ENCODE measurements at places on chromosomes 7 and 10.

GRCh38 chr7:16419859-16420258, 1.5 kb downstream of the CRPPA start:
- DNase-seq, result no peak

- no peak for DNase-seq
These were observed 121.9 kb upstream of the RET start for GRCh38 chr10:42954766-42955492.

DNA sequence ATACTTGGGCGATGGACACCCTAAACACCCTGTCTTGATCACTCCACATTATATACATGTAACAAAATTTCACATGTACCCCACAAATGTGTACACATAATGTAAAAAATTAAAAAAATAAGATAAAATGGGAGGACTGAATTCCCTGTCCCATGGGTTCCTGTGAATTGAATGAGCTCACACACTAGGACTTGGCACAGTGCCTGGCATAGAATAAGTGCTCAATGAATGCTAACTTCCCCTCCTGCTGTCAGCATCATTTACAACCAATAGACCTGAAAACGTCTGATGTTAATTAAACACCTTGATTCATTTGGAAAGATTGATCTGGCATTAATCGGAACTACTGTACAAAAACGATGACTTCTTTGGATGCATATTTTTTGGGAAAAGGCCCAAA, 117.3 kb upstream of the ZNF438 start:
- DNase-seq, result no peak

DNA sequence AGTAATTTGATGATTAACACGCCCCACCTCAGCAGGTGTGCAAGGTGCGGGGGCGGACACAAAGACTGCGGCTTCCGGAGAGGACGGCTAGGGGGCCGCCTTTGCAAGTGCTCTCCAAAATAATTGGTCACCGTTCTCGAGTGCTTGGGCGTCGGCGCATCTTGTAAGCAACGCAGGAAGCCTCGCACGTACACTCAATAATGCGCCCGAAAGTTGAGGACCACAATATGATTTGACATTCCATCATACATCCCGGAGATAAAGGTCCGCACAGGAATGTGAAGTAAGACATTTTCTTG, 114.7 kb downstream of the EBF3 start:
- no peak for DNase-seq

DNA sequence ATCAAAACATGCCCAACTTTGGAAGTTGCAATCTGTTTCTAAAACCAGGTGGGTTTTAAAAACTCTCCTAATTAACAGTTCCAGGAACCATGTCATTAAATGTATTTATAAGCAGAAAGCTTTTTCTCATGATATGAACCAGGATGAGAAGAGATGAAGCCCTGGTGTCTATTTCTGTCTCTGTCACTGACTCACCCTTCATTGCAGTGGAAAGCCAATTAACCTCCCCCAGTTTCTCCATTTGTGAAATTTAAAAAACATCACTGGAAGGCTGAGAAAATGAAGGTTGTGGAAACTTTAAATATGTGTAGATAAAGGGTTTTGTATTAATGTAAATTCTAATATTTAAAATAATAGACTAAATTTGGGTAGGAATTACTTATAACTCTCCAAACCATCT, 1088.0 kb downstream of the SORCS1 start:
- no peak for DNase-seq
